ENCODE measurements at places on chromosomes 16 and 17.

- DNase-seq = no peak
These were observed 8.2 kb upstream of the GGA2 start for GRCh38 chr16:23518435-23518891.

DNA sequence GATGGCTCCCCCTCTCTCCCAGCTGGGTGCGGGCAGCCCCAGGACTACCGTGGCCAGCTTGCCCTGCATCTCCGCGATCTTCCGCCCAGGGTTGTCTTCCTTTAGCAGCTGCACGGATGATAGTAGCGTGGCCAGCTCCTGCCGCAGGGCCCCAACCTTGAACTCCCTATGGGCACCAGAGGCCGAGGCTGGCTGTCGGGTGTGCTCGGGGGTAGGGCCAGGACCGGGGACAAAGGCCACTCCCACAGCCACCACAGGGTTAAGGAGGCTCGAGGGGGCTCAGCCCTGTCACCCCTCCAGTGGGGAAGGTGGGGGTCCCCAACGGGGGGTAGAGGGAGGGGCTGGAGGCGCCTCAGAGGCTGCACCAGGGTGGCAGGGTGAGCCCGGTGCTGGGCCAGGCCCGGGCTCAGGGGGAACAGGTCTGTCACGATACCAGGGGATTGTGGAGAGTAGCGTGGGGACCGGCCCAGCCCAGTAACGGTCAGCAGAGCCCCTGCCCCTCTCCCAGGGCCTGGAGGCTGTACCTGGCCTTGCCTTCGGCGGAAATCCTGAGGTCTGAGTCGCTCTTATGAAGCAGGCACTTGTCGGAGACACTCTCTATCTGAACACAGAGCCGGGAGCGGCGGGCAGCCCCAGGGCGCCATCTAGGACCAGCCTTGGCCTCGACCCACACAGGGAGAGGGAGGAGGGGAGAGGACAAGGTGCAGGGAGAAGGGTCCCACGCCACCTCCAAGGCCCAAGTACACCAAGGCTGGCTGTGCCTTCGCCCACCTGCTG lies 5.2 kb downstream of the PERCC1 start:
- no peak for DNase-seq

- DNase-seq = no peak
These were observed 10.1 kb downstream of the RBFOX3 start for GRCh38 chr17:79600681-79601131.

DNA sequence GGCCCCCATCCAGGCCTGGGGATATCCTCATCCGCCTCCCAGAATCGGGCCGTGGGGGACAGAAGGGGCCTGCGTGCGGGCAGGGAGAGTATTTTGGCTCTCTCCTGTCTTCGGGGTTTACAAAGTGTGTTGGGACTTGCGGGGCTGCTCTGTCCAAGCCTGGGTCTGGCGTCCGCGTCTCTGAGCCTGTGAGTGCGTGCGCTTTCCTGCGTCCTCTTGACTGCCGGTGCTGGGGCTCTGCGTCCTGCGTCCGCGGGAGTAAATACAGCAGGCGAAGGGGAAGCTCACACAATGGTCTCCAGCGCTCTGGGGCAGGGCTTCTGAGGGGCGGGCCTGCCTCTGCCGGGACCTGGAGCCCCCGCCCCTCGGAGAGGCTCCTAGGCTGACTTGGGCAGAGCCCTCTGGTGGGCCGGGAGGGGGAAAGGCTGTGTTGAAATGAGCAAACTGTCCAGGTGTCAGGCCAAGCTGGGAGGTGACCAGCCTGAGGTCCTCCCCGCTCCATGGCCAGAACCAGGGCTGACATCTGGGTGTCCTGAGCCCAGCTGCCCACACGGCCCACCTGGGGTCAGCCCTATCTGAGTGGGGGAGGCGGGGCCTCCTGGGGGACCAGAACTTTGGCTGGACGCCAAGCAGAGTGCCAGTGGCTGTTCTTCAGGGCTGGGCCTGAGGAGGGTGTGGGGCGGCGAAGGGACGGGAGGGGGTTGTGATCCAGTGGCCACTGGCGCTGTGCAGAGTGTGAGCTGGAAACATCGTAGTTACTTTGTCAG lies 233.6 kb downstream of the SEC14L1 start:
- DNase-seq = peak; percentile 56

- no peak for DNase-seq
These were observed 28.9 kb upstream of the CCL2 start for GRCh38 chr17:34226011-34226743.

GRCh38 chr16:80610481-80611156 lies 69.8 kb downstream of the DYNLRB2 start:
- no peak for DNase-seq

GRCh38 chr16:19380328-19380727 lies 37.4 kb upstream of the TMC5 start:
- no peak for DNase-seq
